ENCODE measurements at places on chromosomes 1 and 21.
A peak's percentile ranks its signal among the peaks of the same experiment; 100 is the strongest.

GRCh38 chr1:212203630-212204029 is 81.6 kb upstream of the PPP2R5A start:
- no peak for DNase-seq

DNA sequence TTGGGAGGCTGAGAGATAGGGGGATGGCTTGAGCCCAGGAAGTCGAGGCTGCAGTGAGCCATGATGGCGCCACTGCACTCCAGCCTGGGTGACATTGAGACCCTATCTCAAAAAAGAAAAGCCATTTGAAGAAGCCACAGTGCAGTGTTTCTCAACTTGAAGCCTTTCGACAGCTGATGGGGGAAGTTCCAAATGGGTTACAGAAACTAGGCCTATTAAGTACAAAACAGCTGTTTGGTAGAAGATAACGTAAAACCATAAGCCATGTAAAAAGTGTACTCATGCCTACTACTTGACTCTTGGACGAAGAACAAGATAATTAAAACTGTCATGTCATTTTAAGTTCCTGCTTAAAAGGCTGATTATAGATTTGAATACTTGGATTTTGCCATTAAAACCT is 16.6 kb downstream of the COPA start:
- no peak for DNase-seq

DNA sequence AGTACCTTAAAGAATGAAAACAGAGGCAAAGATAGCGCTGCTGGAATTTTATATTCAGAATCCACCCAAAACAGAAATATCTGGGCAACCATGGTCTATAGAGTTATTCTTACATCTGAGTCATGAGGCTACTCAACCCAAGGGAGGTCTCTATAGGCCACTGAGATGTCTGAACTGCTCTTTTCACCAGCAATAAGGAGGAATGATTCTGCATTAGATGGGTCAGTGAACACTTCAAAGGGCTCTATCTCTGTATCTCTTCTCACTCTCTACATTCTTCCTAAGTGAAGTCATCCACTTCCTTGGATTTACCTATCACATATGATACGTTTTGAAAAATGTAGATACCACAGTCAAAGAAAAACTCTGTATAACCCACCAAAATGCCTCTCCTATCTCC is 90.2 kb upstream of the NGF start:
- DNase-seq: no peak

- DNase-seq: no peak
These were observed 351.5 kb upstream of the ZP4 start for GRCh38 chr1:238242181-238242580.

GRCh38 chr1:7218210-7218832 is 433.1 kb downstream of the CAMTA1 start:
- peak; percentile 42 for DNase-seq

DNA sequence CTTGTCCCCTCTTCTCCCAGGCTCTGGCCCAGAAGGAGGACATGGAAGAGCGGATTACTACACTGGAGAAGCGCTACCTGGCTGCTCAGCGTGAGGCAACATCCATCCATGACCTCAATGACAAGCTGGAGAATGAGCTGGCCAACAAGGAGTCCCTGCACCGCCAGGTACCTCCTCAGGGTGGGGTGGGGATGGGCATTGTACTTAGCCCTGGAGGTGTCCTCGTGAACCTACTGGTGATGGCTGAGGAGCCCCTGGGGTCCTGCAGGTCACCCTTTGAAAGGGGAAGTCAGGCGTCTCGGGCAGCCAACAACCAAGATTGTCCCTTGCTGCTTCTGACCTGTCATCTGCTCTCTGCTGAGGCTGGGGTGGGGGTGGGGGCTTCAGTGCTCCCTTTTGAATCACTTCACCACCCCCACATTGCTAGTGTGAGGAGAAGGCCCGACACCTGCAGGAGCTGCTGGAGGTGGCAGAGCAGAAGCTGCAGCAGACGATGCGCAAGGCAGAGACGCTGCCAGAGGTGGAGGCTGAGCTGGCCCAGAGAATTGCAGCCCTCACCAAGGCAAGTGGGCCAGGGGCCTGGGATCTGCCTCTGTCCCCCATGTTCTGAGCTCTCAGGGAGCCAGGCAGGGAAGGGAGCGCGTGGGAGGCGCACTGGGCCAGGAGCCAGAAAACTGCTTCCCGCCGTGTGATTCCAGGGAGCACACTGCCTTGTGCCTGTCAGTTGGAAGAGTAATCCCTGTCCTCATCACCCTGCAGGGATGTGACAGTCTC is 19.7 kb downstream of the PPFIA4 start:
- no peak for DNase-seq

- DNase-seq: no peak
These were observed 1.7 kb downstream of the SERTAD4 start for GRCh38 chr1:210234329-210234757.

- DNase-seq: no peak
These were observed 108.2 kb downstream of the DIRAS3 start for GRCh38 chr1:67942274-67942673.

Data from HuH-7 (cell line).